Progenitor cell of endocrine pancreas (in vitro differentiated cells): ENCODE measurements at places on chromosomes 5 and 9.
A peak's percentile ranks its signal among the peaks of the same experiment; 100 is the strongest.

GRCh38 chr5:173247041-173247440, 12.0 kb upstream of the NKX2-5 start:
- H3K27ac ChIP-seq = no peak overlapping the region
- H3K36me3 ChIP-seq = no peaks in the 10 kb centered on the region
- no peak for DNase-seq
- H3K4me1 ChIP-seq = peaks cover 6% of the 10 kb centered on the region
- H3K4me3 ChIP-seq = no peak overlapping the region
- peaks cover 90% of the 10 kb centered on the region for H3K27me3 ChIP-seq

GRCh38 chr9:123571240-123571639, 215.2 kb downstream of the CRB2 start:
- peaks cover 9% of the 10 kb centered on the region for H3K27me3 ChIP-seq
- H3K4me1 ChIP-seq = peaks cover 5% of the 10 kb centered on the region
- no peak for DNase-seq
- no peak overlapping the region for H3K4me3 ChIP-seq
- no peak overlapping the region for H3K27ac ChIP-seq
- H3K36me3 ChIP-seq = peaks cover 7% of the 10 kb centered on the region

DNA sequence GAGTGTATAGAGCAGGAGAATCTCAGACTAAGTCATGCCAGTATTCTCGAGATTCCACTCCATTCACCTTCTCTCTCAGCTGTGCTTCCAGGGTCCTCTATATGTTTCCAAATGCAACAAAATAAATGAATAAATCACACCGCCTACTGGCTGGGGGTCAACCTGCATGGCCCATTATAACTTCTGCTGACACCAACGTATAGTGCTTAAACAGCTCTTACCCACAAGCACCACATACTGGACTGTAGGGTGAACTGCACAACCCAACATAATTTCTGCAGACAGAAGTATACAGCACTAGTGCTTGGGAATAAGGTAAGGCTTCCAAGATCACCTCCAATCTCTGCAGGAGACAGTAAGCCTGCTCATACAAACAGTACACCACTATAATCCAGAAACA, 33.1 kb upstream of the HTR4 start:
- no peak for DNase-seq
- no peak overlapping the region for H3K27ac ChIP-seq
- peaks cover 13% of the 10 kb centered on the region for H3K27me3 ChIP-seq
- peaks cover 4% of the 10 kb centered on the region for H3K4me1 ChIP-seq

- no peak for DNase-seq
- peaks cover 62% of the 10 kb centered on the region for H3K27me3 ChIP-seq
- H3K27ac ChIP-seq = no peak overlapping the region
- H3K36me3 ChIP-seq = no peaks in the 10 kb centered on the region
These were observed 236.2 kb downstream of the IRX2 start for GRCh38 chr5:2515180-2515764.

DNA sequence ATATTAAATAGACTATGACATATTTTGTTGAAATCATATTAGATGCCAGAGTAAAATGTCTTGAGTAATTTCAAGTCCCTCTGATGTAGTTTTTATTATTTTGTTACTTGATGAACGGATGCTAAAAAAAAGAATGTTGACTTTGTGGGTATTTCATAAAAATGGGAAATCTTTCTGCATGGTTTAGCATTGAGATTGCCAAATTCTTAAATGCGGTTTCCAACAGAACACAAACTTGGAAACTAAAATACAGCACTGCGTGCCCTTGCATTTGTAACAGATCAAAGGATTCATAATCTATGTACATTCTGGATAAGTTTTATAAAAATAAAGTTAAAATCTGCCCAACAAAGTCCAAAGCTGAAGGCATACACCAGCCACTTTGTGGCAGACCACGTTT, 425.5 kb upstream of the DAB2 start:
- DNase-seq = no peak
- H3K27ac ChIP-seq = no peak overlapping the region
- peaks cover 5% of the 10 kb centered on the region for H3K4me1 ChIP-seq
- H3K36me3 ChIP-seq = no peaks in the 10 kb centered on the region

DNA sequence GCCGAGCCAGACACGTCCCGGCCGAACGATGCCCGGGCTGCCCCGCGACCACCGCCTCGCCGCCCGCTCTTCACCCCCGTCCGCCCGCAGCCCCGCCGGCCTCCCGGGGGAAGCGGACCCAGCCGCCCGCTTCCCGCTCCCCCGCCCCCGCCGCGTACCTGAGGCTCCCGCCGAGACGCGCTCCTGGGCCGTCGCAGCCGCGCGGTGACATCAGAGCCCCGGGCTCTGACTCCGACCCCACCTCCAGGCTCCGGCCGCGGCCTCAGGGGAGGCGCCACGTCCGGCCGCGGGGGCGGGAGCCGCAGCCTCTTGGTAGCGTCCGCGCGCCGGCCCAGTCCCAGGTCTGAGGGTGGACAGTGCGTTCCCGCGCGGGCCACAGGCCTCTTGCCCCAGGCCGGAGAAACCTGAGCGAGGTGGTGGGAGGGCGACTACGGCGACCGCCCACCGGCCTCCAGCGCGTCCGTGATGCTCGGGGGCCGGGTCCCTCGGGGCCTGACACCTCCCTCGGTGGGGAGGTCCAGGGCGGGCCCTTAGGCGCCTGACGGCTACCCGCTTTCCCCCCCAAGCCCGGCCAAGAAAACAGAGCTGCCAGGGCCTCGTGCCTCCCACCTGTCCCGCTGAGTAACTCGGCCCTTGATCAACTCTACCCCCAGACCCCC, at the start of gene SHROOM1:
TSS of gene SHROOM1 (minus strand) at position 212 of the 659 bp plus-strand sequence. CDS start 4,507 bp downstream, outside the sequence.
- peak within 1 kb of the TSS; percentile 95 for H3K27ac ChIP-seq
- peak within 1 kb of the TSS; percentile 85 for H3K4me3 ChIP-seq
- no peaks in the 10 kb centered on the region for H3K36me3 ChIP-seq
- peaks cover 45% of the 10 kb centered on the region for H3K27me3 ChIP-seq
- peaks cover 7% of the 10 kb centered on the region for H3K4me1 ChIP-seq

DNA sequence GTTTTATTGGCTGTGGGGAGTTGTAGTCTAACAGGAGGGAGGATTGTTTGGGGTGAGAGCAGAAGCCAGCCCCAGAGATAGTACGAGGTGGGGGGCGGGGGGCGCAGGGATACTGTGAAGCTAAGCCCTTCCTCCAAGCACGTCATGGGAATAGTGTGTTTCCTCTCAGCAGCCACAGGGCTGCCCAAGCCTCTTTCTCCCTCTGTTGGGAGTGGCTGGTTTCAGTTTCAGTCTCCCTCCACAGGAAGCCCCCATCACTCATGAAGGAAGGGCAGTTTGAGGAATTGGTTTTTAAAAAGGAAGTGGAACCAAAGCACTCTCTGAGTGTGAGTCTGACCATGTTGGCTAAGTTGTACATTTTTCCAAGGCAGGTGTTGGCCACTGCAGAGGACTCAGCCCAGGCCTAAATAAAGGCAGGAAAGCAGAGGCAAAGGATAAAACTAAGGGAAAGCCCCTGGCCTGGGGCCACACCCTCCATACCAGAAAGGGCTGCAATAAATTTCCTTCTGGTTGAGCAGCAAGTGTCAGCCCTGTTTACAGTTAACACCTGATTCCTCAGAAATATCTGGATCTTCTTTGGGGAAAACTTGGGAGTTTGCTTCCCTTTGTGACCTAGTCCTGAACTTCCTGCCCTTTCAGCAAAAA, 3.2 kb downstream of the RAB24 start:
- no peak for DNase-seq
- peaks cover 6% of the 10 kb centered on the region for H3K36me3 ChIP-seq
- peaks cover 24% of the 10 kb centered on the region for H3K4me1 ChIP-seq
- H3K27me3 ChIP-seq = no peaks in the 10 kb centered on the region
- H3K4me3 ChIP-seq = no peak overlapping the region
